Stimulated activated CD8-positive, alpha-beta memory T cell treated with anti-CD3 and anti-CD28 coated beads, Interleukin-4, amount 100 ng/mL, for 1 hour (primary cell): ENCODE measurements at places on chromosomes 12 and 14.

GRCh38 chr14:28756269-28756883 lies 10.2 kb upstream of the FOXG1 start:
- no peak for DNase-seq

- DNase-seq, result no peak
These were observed 217.8 kb downstream of the KIF26A start for GRCh38 chr14:104356020-104356737.

- no peak for DNase-seq
These were observed 32.4 kb downstream of the CHGA start for GRCh38 chr14:92955381-92955780.

- no peak for DNase-seq
These were observed 9.7 kb downstream of the POLE start for GRCh38 chr12:132677492-132677891.

- no peak for DNase-seq
These were observed 96.3 kb downstream of the PTPN11 start for GRCh38 chr12:112514926-112515642.

GRCh38 chr14:23149745-23150144 lies 30.7 kb upstream of the CEBPE start:
- DNase-seq, result no peak

DNA sequence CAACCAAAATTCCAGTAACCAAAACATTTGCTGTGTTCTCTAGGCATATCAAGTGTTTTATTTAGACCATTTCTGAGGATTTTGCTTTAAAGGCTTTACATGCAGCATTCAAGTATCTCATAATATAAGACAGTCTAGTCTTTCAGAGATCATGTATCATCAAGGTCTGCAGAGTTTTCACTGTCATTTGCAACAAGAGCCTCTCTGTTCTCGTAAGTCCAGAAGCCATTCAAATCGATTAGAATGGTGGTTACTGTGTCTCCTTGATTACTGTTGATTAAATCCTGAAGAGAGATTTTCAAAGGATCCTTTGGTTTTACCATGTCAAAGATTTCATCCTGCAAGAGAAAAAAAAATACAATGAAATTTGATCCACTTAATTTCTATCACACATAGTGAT lies 36.3 kb downstream of the PPP2R3C start:
- DNase-seq, result no peak

DNA sequence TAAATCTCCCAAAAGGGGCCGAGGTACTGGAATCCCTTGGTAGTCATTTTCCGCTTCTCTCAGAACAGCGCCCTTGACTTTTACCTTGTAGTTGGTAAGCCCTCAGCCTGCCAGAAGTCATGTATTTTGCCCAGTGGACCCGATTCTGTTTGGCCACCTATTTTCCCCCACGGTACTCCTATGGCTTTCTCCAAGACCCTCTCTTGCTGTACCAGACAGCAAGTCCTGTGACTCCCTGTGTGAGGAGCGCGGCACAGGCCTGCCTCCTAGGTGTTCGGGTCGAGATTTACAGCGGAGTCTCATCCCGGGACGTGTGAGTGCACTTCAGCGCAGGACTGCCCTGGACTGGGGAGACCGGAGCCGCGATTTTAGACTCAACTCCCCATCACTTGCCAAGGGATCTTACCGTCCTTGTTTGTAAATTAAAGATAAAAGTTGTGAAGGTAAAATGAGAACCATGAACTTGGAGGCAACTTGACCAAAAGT lies 1.1 kb upstream of the MBD6 start:
- DNase-seq, result no peak

GRCh38 chr12:26748741-26749431 lies 84.1 kb downstream of the ITPR2 start:
- DNase-seq, result no peak

DNA sequence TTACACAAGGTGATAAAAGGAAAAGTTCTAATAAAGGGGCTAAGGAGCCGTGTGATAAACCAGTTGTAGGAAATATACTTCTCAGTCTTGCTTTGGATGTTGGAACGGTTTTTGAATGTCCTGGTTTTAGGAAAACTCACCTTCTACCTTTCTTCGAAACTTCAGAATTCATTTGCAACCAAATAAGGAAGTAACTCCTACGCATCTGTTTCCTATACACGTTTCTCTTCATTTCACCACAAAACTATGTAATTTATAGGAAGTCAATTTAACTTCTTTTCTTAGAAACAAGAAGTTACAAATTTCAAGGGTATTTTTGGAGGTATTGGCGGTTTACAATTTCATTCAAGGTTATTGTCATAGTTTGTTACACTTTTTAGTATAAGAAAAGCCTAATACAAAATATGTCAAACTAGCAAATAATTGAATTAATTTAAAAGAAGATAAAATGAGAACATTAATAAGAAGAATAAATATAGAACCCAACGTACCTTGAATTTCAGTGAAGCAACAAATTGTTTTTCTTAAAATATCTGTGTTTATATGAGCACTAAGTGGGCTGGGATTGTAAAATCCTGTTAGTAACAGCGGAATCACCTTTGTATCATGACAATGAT lies 33.2 kb upstream of the CD69 start:
- no peak for DNase-seq

DNA sequence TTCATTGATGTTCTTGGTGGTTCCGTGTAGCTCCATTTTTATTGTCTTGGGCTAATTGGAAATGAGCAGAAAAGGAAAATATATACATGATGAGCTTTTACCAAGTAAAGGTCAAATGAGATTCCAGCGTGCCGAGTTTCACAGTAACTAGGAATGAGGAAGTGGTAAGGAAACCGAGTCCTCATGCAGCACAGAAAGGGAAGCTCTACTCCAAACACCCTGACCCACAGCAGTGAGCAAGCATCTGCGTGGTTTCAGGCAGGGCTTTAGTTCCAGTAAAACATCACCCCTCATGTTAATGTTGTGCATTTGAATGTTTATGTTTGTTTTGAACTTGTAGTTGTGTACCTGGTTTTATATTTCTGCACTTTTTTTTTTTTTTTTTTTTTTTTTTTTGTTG lies 208.0 kb downstream of the SLC41A2 start:
- DNase-seq, result no peak

- DNase-seq, result no peak
These were observed 392.5 kb downstream of the ADAMTS20 start for GRCh38 chr12:43159506-43159905.

DNA sequence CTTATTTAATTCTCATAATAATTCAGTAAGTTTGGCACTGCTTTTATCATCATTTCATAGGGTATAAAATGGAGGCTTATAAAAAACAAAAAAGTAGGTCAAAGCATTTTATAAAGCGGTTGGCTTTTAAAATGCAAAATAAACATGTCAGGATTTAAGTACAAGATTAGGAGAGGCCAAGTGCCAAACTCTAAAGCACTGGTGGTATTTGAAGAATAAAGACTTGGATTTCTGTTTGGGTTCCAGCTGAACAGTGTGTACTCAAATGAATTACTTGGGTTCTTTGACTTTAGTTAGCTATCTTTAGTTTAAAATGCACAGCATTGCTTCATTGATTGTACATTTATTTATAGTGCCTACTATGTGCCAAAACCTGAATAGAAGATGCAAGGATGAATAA lies 966.6 kb upstream of the SEL1L start:
- no peak for DNase-seq

- DNase-seq, result no peak
These were observed 27.2 kb upstream of the ADAMTS20 start for GRCh38 chr12:43579206-43579605.

GRCh38 chr12:95774311-95775045 lies 16.1 kb downstream of the NTN4 start:
- no peak for DNase-seq

DNA sequence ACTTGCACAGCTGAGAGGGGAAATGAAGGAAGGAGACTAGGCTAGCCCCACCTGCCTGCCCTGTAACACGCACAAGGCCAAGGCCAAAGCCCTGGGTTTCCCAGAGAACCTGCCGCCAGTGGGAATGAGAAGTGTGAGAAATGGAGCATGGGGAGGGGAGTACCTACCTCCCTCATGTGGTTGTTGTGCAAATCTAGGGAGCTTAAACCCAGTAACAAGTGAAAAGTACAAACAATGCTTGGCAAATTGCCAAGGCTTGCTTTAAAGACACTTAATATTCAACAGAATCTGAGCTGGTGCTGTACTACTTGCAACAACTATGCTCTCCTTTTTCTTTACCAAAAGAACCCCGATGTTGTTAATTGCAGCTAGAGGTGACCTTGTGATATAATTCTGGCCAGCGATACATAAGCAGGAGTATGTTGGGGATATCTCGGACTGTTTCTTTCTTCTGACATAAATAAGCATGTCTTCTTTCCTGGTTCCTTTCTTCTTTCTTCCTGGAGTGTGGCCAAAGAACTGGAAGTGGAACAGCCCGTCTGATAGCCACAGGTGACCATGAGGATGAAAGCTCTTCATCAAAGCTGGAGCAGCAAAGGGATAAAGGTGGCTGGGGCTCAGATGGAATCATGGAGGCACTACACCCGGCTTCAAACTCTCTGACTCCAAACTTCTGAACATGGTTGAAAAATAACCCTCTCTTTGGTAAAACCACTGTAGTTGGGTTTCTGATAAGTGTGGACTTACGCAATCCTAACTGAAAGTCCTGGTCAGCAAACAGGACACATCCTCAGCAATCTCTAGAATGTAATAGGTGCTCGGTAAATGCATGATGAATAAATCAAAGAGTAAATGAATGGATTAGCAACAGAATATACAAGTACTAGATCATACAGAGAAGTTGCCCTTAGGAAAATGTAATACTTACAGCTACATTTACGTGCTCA lies 207.9 kb downstream of the NUAK1 start:
- DNase-seq, result no peak

DNA sequence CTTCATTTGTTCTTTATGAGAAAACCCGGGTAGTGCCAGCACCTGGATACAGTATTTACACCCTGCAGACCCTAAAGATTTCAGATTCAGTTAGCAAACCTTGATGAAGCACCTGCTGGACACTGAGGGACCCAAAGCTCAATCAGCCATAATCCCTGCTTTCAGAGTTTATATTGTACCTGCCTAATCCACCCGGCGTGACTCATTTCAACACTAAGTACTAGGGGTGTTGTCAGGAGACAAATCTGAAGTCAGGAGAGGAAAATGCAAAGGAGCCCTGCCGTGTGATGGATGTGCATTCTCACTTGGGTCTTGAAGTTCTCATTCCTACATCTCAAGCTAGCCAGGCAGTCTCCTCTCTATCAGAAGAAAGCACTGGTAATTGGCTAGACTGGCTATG lies 176.7 kb upstream of the BCL2L14 start:
- no peak for DNase-seq

GRCh38 chr12:66733839-66734238 lies 55.0 kb upstream of the GRIP1 start:
- no peak for DNase-seq

- DNase-seq, result no peak
These were observed 180.2 kb downstream of the ACSS3 start for GRCh38 chr12:81257947-81258551.

GRCh38 chr12:34151019-34151418 lies 128.7 kb downstream of the ALG10 start:
- no peak for DNase-seq

DNA sequence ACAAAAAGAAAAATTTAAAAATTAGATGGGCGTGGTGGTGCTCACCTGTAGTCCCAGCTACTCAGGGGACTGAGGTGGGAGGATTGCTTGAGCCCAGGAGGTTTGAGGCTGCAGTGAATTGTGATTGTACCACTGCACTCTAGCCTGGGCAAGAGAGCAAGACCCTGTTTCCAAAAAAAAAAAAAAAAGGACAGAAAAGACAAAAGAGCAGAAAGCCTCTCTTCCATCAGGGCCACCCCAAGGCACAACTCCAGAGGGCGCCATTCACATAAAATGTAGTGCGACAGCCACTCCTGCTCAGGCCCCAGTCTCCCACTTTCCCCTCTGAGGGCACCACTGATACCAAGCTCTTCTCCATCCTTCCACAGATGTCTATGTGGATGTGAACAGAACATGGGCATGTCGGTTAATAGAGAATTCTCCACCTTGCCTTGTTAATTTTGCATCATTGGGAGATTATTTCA lies 41.8 kb downstream of the DGLUCY start:
- DNase-seq, result no peak
